ENCODE measurements at places on chromosomes 12 and 14.

GRCh38 chr12:3313675-3314663 is 177.0 kb upstream of the PRMT8 start:
- DNase-seq, result no peak

DNA sequence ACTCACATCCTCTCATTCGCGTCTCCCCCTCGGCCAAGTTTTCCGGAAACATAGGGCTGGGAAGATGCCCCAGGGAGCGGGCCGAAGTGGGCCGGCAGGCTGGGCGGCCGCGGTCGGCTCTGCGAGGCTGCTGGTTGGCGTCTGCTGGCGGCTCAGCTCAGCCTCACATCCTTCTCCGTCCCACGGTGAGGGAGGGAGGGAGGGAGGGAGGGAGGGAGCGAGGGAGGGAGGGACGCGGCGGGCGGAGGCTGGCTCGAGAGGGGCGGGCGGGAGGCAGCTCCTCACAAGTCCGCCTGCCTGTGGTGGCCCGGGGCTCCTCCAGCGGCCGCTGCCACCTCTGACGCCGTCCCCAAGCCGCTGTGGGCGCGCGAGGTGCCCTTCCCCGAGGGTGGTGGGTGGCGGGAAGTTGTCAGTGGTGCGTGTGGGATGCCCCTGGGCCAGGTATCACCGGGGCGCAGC is 93.8 kb downstream of the RFLNA start:
- no peak for DNase-seq

- peak; percentile 66 for DNase-seq
Observed at GRCh38 chr12:12032851-12033797, 37.6 kb upstream of the BCL2L14 start.

- DNase-seq, result no peak
Observed at GRCh38 chr14:104362761-104363605, 216.6 kb upstream of the C14orf180 start.

DNA sequence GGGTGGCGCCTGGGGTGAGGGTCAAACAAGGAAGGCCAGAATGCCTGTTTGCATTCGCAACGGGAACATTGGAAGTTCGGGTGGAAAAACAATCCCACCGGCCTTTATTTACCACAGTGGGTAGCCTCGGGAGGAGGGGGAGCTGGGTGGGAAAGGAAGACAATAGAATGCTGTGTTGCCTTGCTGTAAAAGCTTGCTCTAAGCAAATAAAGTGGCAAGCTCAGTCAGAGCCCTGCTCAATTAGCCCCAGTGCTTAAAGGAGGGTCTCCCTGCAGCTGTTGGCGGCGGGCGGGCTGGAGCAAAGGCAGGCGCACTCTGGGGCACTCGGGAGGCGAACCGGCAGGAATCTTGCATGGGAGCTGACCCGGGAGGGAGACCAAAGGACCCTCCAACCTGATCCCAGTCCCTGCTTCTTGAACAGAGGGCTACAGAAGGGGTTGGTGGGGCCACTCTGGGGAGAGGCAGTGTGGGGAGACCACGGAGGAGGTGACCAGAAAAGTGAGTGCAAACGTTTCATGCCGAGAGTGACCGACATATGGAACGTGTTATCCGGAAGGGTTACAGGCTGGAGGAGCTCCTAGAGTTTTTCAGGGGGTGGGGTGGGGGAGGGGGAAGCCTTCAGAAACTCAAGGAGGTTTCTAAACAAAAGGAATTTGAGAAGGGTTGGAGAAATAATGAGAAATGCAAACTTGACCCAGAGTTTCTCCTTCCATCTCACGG is 48.5 kb downstream of the NTF3 start:
- DNase-seq, result no peak

GRCh38 chr14:101046071-101046470 is 142.5 kb upstream of the RTL1 start:
- no peak for DNase-seq

DNA sequence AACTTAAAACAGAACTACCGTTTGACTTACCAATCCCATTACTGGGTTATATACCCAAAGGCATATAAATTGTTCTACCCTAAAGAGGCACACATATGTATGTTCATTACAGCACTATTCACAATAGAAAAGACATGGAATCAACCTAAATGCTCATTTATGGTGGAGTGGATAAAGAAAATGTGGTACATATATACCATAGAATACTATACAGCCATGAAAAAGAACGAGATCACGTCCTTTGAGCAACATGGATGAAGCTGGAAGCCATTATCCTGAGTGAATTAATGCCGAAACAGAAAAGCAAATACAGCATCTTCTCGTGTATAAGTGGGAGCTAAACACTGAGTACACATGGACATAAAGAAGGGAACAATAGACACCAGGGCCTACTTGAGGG is 31.8 kb downstream of the TMEM229B start:
- DNase-seq, result no peak

- DNase-seq, result no peak
Observed at GRCh38 chr12:46356655-46357437, 15.7 kb downstream of the SLC38A2 start.

DNA sequence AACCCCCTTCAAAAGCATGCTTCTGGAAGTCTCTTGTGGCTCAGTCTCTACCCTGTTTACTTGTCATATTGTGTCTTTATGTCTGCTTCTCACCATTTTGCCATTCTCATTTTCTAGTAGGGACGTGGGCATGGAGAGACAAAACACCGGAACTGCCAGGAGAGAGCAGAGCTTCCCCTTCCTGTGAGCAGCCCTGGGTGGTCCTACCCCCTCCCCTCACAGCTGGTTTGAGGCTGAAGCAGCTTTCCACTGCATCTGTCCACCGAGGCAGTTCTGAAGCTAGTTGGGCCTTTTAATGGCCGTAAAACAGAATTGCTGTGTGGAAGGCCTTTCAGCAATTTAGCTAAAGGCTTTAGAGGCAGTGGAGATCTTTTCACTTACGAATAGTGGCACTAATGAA is 77.0 kb downstream of the PELI2 start:
- DNase-seq, result no peak

DNA sequence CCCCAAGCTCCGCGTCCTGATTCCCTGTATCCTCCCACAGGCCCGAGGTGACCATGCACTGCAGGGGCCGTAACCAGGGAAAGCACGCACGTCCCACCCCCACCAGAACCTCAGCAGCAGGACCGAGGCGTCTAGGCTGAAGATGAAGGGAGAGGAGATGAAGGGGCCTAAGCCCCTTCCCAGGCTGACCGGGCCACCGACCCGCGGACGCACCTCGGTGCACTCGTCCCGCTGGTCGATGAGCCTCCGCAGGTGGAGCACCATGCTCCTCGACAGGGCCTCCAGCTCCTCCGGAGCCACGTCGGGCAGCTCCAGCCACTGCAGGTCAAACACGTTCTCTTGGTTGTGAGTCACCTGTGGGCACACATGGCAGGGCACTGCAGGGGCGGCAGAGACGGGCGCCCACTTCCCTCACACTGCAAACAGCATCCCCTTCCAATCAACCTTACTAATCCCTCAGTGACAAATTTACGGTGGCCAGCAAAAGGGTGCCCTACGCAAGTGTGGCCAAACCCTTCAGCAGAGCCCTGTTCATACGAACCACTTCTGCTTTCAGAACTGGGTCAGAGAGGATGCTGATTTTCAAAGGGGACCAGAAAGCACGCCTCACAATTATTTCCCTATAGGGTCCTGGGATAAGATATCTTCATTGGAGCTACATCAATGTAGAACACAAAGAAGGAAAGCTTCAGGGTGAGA is 77.8 kb downstream of the CCDC88C start:
- DNase-seq, result no peak

DNA sequence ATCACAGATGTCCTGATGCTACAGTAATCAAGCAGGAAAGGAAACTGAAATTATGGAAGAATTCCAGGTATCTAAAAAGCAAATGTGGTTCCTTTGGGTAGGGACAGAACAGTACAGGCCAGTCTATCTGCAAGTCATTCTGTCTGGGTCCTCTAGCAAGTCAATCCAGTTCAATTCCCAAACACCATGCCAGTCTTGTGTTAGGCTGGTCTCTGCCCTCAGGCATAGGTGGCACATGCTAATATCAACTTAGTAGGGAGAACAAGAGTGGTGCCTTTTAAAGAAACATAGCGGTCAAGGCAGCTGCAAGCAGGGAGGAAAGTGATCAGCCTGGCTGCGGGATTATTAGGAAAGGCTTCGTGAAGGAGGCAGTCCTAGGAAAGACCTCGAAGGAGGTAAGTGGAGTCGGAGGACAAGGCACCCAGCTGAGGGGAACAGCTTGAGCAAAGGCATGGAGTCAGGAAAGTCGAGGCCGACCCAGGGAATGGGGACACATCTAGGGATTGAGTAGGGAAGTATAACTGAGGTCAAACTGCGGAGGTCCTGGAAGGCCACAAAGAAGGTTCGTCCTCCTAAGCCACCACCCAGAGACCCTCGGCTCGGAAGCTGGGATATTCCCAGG is 3.8 kb upstream of the PLEKHG6 start:
- DNase-seq, result no peak

GRCh38 chr12:2691006-2691344 is 103.8 kb upstream of the FKBP4 start:
- DNase-seq, result no peak

DNA sequence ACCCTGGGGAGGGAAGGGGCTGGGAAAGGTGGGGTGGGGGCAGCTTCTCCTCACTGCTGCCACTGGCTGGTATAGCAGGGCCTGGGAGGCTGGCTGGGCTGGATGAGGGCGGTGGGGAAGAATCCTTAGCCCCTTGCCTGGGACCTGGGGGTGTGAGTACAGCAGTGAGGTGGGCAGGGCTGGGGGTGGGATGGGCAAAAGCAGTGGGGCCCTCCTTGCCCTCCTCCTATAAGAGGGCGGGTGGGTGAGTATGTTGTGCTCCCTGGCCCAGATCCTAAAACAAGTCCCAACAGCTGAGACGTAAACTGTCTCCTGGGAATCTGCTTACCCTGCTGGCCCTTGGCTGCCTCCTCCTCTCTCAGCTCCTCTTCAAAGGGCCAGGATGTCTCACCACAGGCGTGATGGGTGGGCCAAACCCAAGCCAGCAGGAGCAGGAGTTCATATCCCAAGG is 2.2 kb downstream of the NCKAP5L start:
- DNase-seq, result no peak

GRCh38 chr12:95700316-95700785 is 90.2 kb downstream of the NTN4 start:
- DNase-seq, result peak; percentile 83

GRCh38 chr14:71365361-71365760 is 458.1 kb downstream of the PCNX1 start:
- DNase-seq, result no peak

- no peak for DNase-seq
Observed at GRCh38 chr12:106344131-106344530, 13.4 kb upstream of the POLR3B start.

DNA sequence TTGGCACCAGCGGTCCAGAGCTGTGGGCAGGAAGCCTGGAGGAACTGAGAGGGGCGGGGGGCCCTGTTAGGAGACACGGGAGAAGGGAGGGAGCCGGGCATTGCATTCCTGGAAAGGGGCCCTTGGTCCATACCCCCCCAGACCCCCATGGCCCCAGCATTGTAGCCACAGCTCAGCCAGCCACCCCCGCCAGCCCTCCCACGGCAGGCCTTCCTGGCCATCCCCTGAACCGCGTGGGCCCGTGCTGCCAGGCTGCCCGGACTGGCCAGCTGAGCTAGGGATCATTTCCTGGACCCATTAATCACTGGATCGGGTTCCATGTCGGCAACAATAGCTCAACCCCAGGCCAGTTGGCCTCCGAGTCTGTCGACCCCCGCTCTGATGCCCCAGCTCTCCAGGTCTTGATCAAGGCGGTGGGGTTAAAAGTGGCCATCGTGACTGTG is 39.8 kb upstream of the DIO3 start:
- no peak for DNase-seq

- DNase-seq, result no peak
Observed at GRCh38 chr12:11804130-11804529, 154.7 kb downstream of the ETV6 start.

DNA sequence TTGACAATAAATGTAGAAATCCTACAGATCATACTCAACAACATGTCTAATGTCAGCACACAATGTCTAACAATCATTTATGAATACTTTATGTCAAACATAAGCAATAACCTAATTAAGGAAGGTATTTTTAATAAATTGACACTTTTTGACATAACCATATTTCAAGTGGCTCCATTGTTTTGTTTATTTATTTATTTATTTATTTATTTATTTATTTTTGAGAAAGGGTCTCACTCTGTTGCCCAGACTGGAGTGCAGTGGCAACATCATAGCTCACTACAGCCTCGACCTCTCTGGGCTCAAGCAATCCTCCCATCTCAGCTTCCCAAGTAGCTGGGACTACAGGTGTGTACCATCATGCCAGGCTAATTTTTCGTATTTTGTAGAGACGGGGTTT is 267.6 kb upstream of the BTG1 start:
- DNase-seq, result no peak

- no peak for DNase-seq
Observed at GRCh38 chr12:26836201-26836600, 3.2 kb upstream of the ITPR2 start.

DNA sequence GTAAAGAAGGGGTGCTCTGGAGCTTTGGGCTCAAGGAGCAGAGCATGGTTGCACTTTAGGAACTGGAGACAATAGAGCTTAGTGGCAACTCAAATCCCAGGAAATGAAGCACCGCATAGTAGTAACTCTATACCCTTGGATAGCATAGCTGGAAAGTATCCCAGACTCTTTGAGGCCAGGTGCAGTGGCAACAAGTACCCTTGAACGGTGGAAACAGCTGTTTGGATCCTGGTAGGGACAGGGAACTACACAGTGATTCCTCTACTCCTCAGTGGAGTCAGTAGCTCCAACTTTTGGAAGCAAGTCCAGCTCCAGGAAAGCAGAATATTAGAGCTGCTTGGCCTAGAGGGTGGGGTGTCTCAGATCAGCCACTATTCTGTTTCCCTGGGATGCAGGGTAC is 129.0 kb upstream of the WSCD2 start:
- no peak for DNase-seq

DNA sequence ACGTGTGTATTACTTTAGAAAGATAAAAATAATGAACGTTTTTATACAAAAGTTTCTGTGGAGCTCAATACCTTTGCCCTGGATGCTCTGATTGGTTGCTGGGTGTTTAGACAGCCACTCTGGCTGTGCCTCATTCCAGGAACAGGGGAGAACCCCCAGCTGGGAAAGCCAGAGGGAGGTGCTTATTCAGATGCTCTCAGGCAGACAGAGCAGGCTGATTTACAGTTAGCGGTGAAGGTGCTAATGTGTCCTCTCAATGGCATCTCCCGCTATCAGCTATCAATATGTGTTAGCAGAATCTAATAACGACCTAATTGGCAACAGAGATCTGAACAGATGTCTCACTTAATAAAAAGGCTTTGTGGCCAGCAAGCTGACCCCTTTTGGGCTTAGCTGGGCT is 402.3 kb downstream of the NUAK1 start:
- no peak for DNase-seq

- DNase-seq, result no peak
Observed at GRCh38 chr14:99476864-99477263, 3.8 kb downstream of the SETD3 start.

- no peak for DNase-seq
Observed at GRCh38 chr14:65751510-65751909, 339.0 kb downstream of the FUT8 start.

Data from GM12878 (cell line).